ENCODE measurements at places on chromosomes 13 and 19. TPM values are rescaled to one million over a fixed set of nuclear protein-coding genes. Genes with fewer than 3 reads are reported as not detected.

DNA sequence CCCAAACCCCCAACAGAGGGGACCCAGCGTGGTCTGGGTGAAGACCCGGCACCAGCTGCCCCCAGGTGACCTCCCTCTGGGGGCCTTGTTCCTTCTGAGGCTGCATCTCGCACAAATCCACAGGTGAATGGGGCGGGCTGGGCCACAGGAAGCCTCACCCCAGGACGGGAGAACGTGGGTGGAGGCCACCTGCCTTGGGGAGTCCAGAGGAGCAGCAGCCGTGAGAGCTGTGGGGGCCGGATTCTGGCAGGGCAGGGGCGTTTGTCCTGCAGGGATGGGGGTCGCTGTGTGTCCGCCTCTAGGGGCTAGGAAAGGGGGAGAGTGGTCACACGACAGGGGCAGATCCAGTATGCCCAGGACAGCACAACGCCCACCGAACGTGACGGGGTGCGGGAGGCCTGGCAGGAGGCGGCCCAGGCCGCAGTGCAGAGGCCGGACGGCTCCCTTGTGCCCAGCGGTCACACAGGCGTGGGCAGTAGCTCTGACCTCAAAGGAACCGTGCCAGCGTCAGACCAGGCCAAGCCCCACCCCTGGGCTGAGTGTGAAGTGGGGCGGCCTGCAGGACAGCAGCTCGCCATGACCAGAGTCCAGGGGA is 6.7 kb downstream of the POLR2E start:
- H3K4me3 ChIP-seq = no peak overlapping the region
- H3K4me1 ChIP-seq = peaks cover 48% of the 10 kb centered on the region
- DNase-seq = no peak
- no peaks in the 10 kb centered on the region for H3K27me3 ChIP-seq

- no peaks in the 10 kb centered on the region for H3K27me3 ChIP-seq
- H3K27ac ChIP-seq = peak overlapping the region; percentile 90
- no peak for DNase-seq
- H3K36me3 ChIP-seq = peaks cover 9% of the 10 kb centered on the region
- peak overlapping the region; percentile 59 for H3K4me3 ChIP-seq
- peaks cover 50% of the 10 kb centered on the region for H3K4me1 ChIP-seq
These were observed 7.9 kb downstream of the VASP start for GRCh38 chr19:45515081-45515624.

GRCh38 chr13:40210865-40211585 is 455.4 kb downstream of the FOXO1 start:
- H3K4me3 ChIP-seq = no peak overlapping the region
- H3K36me3 ChIP-seq = peaks cover 5% of the 10 kb centered on the region
- no peaks in the 10 kb centered on the region for H3K27me3 ChIP-seq
- H3K4me1 ChIP-seq = peaks cover 48% of the 10 kb centered on the region
- H3K27ac ChIP-seq = no peak overlapping the region

- no peaks in the 10 kb centered on the region for H3K27me3 ChIP-seq
- H3K27ac ChIP-seq = peak overlapping the region; percentile 34
- DNase-seq = no peak
- H3K4me1 ChIP-seq = peaks cover 55% of the 10 kb centered on the region
- H3K36me3 ChIP-seq = peaks cover 4% of the 10 kb centered on the region
- peak overlapping the region; percentile 85 for H3K4me3 ChIP-seq
These were observed 473 bp upstream of the ITM2B start for GRCh38 chr13:48232420-48233045.

- no peaks in the 10 kb centered on the region for H3K4me1 ChIP-seq
- H3K4me3 ChIP-seq = no peak overlapping the region
- H3K36me3 ChIP-seq = no peaks in the 10 kb centered on the region
- no peak for DNase-seq
These were observed 15.2 kb upstream of the PABPC3 start for GRCh38 chr13:25080773-25081172.

Gene ZNF565
- total RNA-seq = 3.1 TPM
